ENCODE measurements at places on chromosomes 5 and 9.

DNA sequence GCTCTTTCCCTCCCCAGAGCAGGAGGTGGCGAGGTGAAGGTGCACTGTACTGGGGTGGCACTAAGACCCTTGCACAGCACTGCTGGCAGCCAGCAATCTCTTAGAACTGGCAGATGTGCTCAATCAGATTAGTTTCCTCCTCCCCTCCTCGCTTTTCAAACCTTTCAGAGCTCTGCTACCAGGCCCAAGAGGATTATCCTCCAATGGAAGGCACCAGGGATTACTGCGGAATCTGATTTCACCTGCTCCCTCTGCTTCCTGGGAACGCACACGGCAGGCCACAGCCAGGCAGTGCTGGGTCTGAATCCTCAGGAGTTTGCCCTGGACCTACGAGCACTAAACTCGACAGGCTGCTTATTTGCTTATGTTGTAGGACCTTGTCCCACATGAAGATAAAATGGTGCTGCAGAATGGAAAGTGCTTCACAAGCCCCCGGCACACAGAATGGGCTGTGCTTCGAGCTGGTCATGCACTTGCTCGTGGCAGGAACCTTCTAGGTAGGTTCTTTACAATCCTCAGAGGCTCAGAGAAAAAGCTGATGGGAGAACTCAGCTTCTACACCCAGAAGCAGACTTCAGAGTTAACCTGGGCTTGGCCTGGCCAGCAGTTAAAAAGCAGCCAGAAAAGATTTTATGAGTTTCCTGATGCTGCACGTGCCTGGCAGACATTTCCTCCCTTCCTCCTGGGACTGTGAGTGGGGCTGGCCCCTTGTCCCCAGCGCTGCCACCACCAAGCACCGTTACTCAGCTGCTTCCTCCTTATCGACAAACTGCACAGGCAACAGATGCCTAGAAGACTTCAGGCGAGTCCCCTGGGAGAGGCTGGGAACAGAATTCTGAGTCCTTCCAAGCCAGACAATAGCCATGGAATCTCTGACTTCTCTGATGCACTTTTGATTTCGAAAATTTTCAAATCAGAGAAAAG is 33.1 kb downstream of the FABP6 start:
- no peak for DNase-seq

DNA sequence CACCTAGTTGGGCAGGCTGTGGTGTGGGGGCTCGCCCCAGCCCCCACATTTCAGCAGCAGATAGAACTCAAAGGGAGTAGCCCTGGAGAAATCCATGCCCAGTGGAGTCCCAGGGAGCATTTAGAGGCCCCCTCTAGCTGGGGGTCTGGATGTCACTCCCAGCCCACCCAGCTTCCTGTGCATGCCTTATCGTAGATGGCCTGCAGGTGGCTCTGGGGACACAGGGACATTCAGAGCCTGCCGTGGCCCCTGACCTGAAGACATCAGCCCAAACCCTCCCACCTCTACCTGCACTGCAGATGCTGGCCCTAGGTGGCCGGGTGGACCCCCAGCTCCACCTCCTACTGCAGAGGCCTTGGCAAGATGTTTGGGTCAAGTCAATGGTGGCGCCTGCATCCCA is 49.0 kb upstream of the LMX1B start:
- no peak for DNase-seq

GRCh38 chr9:81193362-81194339 is 495.7 kb downstream of the TLE1 start:
- no peak for DNase-seq

- peak; percentile 36 for DNase-seq
Observed at GRCh38 chr9:1939926-1940368, 75.2 kb upstream of the SMARCA2 start.

- no peak for DNase-seq
Observed at GRCh38 chr5:88395264-88395663, 126.6 kb upstream of the TMEM161B start.

DNA sequence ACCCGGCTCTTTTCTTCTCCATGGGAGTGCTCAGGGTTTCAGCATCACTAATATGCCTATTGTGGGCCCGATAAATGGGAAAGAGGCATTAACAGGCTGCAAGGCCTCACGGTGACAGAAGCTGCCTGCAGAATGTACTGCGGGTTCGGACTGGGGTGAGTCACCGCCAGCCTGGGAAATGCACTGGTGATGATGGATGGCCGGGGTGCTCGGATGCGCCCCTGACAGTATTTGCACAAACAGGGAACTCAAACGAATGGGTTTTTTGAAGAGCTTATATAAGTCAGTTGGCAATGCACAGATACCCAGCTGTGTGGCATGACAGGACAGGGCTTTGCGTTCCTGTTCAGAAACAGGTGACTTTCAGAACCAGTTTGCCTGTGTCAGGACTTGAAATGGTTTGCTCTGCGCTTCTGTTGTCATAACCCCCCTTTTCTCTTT is 42.0 kb upstream of the PITX1 start:
- peak; percentile 56 for DNase-seq

DNA sequence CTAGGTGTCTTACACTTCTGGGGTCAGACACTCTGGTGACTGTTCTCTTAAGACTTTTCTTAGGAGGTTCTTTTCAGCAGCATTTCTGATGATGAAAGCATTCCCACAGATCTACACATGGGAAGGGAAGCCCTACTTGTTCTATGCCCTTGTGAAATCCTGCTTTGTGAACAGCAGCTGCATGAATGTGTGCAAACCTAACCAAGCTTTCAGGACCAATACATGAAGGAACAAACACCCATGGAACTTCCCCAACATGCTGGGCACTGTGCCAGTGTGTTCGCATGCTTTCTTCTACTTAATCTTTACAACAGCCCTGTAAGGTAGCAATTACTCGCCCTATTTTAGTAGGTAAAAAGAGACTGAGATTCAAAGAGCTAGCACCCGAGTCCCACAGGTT is 439.9 kb upstream of the KLF4 start:
- DNase-seq = peak; percentile 56

GRCh38 chr5:122751293-122751782 is 23.5 kb upstream of the SNX2 start:
- DNase-seq = peak; percentile 86

DNA sequence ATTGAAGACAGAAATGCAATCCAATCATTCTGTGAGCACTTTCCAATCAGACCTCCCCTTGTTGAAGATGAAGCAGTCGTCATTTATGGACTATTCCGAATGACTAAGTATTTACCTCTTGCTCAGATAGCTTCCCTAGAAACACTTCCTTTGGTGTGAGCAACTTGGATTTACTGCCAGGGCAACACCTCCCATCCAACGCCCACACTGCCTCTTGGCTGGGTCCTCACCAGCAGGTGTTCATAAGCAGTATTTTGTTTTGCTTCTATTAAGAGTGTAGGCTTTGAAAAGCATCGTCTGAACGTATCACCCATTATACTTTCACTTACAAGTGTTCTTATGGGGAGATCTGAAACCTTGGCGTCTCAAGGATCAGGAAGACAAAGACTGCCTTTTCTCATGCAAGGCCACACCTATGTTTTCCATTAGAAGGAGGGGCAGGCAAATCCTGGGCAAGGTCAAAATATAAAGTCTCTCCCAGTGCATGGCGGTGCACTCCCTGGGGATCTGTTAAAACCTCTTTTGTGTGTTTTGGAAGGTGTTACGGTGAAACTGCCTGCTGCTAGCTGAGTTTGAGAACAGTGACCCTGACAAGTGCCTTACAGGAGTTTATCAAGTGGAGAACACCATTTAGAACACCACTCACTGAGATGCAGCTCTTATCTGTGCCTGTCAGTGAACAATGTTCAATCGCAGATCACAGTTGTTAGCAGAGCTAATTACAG is 10.6 kb upstream of the MARCHF3 start:
- DNase-seq = peak; percentile 96

DNA sequence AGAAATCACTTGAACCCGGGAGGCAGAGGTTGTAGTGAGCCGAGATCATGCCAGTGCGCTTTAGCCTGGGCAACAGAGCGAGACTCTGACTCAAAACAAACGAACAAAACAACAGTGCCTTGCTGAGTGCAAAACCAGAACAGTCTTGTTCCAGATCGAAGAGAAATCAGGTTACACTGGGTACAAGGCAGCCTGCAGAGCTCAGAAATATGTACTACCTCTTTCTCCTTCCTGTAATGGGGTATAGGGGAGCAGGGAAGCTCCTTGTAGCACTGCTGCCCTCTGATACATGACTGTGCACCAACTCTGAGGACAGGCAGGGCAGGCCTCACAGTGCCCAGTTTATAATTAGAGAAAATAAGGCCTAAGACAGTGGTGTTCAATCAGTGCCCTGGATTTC is 24.7 kb downstream of the TBC1D2 start:
- DNase-seq = no peak

DNA sequence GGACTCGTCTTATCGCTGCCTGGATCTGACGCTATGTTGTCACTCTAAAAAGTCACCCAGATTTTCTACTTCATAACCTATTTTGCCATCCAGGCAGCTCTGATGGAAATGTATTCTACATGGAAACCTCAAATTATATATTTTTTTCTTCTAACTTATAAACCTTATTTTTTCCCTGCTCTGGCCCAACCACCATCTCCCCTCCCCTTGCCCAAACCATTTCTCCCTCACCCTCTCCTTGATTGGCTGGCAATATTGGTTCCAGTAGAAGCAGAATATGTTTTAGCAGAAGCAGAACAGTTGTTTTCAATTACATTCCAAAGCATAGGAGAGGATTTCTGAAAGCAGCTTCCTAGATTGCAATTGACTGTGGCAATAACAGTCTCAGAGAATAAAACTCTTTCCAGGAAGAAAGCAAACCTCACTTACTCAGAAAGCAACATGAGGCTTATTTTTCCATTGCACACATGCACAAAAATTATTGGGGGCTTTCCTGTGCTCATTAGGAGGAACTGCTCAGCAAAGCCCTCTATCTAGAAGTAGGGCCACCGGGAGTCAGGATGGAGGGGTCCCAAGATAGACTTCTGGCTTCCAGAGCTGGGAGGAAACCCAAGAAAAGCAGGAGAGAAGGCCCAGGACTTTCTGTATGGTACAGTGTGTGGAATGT is 191.8 kb downstream of the ESM1 start:
- DNase-seq = no peak

DNA sequence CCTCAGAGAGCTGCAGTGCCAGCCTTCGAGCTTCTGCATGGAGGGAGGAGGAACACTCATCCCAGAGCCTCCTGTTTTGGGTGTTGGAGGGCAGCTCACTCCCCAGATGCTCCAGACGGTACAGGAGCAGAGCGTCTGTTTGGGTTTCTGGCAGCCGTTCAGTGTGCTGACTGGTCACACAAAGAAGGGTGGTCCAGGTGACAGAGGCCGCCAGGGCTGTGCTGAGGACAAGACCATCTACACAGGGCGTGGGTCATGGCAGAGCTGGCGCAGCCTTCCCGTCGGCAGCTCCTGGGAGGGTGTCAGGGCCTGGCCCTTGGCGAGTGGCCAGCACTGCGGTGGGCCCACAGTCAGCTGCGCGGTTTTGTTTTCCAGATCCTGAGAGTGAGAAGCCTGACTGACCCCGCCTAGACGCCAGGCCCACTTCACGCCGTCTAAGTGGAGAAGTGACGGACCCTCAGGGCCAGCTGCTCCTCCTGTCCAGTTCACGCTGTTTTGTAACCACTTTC is 131.4 kb upstream of the FAM120A start:
- DNase-seq = no peak

GRCh38 chr5:158450751-158451171 is 591.8 kb upstream of the CLINT1 start:
- DNase-seq = no peak

- no peak for DNase-seq
Observed at GRCh38 chr5:6788956-6789649, 75.9 kb downstream of the TENT4A start.

- DNase-seq = no peak
Observed at GRCh38 chr9:3976865-3977613, 322.8 kb downstream of the GLIS3 start.

- DNase-seq = no peak
Observed at GRCh38 chr5:97094579-97095317, 47.7 kb downstream of the LIX1 start.

GRCh38 chr9:33431420-33431819 is 16.0 kb downstream of the AQP3 start:
- no peak for DNase-seq

- DNase-seq = no peak
Observed at GRCh38 chr9:93301911-93302541, 118.1 kb downstream of the WNK2 start.

- no peak for DNase-seq
Observed at GRCh38 chr5:113692891-113693457, 179.5 kb downstream of the YTHDC2 start.

GRCh38 chr9:125325826-125326225 is 64.2 kb downstream of the GAPVD1 start:
- peak; percentile 91 for DNase-seq

- DNase-seq = no peak
Observed at GRCh38 chr9:89538871-89539270, 41.0 kb upstream of the SEMA4D start.

DNA sequence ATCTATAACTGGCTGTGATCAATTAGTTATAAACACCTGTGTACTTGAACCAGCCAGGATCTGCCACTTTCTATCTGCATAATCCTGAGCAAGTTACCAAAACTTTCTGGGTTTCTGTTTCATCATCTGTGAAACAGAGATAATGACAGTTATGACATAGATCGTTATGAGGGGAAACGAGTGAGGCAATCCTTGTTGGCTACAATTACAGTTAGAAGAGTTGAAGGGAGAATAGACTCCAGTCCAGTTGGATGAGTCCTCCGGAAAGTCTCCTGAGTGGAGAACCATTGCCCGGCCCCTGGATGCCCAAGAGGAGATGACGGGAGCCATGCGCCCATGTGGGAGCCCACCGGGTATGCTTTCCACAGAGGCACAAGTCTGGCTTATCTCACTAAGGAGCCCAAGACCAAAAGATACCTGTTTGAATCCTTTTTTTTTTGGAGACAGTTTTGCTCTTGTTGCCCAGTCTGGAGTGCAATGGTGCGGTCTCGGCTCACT is 4.5 kb downstream of the PDE6A start:
- DNase-seq = peak; percentile 62
